C1 segment of cervical spinal cord (tissue), 14 donors: ENCODE measurements at places on chromosomes 3 and 15.

- no peak for DNase-seq
These were observed 1163.5 kb downstream of the ROBO1 start for GRCh38 chr3:78604341-78604740.

GRCh38 chr15:49196856-49197255 lies 26.8 kb downstream of the GALK2 start:
- DNase-seq: no peak

DNA sequence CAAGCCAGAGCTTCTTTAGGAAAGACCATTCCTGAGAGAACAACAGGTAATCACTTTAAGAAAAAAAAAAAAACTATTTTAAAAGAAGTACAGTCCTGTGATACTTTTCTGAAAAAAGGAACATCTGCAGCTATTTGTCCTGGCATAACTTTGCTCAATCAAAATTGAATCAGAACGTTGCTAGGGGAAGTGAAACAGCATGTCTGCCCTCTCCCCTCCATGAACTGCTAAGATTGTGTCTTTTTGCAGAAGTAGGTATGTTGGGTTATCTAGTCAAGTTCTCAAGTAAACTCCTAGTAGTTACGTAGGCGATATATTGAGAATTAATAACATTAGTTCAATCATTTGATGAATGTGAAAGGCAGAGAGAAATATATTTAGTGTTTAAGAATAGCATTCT lies 1013.3 kb downstream of the TUSC7 start:
- DNase-seq: no peak

GRCh38 chr15:41848631-41849030 lies 10.0 kb downstream of the PLA2G4B start:
- DNase-seq: no peak

DNA sequence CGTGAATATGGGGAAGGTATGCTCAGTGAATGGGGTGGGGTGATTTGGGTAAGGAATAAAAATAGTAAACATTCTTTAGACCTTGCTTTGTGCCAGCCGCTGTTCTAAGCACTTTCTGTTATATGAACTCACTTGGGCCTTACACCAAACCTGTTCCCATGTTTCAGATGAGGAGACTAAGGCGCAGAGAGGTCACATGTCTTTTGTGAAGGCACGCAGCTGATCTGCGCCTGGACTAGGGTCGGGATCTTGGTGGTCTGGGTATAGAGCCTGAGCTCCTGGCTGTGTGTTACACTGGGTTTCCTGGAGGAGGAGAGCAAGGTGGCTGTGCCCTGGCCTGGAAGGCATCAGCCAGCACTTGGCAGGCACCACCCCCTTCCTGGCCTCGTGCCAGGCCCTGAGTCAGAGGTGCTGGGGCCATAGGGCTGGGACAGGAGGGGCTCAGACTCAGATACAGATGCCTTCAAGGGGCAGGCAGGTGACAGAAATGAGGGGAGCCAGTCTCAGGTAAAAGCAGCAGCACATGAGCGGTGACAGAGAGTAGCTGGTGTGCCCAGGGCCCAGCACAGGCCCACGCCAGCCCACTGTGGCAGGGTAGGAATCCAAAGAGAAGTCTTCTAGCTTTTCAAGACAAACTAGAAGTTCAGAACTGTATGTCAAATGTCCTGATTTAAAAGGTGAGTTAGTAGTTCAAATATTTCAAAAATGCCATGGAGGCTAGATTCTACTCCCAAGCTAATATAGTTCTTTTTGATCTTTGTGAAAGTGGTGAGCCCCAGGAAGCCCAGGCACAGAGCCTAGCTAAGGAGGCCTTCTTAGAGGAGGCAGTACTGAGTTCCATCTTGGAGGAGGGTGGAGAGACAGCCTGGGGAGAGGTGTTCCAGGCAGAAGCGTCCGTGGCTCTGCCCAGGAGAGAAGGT lies 83.1 kb downstream of the DNAJB8 start:
- no peak for DNase-seq

DNA sequence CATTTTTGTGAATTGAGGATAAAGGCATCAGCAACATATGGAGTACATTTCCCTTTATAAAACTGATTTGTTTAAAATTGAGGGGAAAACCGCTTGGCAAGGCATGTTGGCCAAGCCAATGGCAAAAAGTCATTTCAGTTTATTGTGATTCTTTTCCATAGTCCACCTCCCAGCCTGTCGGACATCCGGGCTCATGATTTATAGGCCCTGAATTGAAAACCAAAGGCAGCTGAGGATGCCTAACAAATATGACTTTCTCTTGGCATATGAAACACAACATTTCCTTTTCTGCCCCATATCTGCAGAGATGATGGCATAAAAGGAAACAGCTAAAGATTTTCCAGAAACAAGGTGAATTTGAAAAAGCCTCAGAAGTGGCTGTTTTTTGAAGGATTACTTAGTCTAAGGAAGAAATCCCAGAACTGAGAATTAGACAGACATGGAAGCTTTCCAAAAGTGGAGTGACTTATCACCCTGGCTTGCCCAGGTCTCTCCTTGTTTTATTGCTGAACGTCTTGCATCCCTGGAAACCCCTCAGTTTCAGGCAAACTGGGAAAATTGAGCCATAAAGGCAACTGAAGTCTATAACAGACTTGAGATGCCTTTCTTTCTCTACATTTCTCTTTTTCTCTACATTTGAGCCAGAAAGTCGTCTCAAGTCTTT lies 74.0 kb downstream of the COL8A1 start:
- no peak for DNase-seq

DNA sequence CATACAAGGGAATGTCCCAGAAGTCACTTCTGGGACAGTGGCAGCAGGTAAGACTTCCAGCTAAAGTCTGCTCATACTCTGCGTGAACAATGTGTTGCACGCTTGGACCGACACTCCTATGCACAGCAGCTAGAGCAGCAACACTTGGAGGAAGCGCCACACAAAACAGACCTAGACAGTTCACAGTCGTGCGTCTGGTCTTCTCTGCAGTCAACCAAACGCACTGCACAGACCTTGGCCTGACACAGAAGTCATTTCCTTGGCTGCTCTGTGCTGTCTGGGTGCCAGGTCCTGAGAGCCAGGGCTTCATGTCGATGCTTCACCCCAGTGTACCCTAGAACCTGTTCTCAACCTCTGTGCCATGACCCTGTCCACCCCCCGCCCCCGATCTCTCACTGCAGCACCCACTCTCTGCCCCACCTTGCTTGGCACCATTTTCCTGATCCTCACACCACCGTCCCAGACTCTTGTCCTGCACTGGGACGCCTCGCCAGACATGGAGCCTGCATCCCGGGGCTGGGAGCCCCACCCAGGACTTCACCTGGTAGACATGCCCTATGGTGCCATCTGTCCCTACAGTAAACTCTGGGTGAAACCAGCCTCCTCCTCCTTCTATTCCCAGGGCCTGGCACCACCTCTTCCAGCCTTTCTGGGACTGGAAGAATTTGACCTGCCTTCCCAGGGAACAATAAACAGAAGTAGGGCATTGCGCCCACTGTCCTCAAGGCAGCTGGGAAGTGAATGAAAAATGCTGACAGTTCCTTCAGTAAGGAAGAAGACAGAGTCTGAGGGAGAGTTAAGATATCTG lies 3.1 kb downstream of the ATP10A start:
- no peak for DNase-seq

DNA sequence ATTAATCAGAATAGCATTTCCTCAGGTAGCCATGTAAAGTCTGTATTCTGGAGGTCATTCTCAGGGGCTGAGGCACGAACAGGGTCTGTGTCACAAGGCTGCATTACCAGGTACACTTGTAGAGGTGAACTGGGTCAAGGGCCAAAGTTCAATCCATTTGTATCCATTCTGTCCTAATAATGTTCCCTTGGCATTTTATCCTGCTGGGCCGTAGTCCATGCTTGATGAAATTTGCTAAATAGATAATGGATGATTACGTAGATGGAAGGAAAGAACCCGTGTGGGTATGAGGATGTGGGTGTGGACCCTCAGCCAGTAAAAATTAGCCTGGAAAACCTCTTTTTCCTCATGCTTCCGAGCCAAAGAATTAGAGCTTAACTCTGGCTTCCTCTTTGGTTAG lies 785.9 kb downstream of the GRM7 start:
- no peak for DNase-seq

GRCh38 chr3:184880276-184881019 lies 68.5 kb downstream of the VPS8 start:
- DNase-seq: no peak

DNA sequence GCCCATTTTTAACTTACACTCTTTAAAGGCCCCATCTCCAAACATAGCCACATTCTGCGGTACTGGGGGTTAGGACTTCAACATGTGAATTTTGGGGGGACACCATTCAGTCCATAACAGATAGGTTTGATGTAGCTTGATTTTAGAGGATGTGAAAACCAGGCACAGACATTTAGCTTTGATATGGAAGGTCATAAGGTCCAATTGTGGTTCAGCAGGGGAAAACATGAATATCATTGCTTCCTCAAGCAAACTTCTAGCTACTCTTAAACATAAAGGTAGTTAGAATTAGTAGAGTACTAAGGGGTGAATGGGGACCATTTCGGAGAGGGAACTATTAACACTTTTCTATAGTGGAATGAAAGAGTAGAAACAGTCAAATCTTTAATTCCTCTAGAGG lies 13.6 kb upstream of the NFKBIZ start:
- no peak for DNase-seq

DNA sequence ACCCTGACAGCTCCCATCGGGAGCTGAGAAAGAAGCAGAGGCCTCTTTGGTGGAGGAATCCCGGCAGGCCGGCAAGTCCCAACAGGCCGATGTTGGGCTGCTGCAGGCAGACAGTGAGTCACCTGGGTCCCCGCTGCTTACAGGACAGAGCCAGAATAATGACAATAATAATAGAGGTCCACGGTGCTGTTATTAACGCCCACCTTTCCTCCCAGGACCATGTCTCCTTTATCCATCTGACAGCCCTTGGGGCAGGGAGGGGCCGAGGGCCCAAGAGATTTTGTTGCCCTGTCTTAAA lies 29.3 kb upstream of the MAGEF1 start:
- no peak for DNase-seq

DNA sequence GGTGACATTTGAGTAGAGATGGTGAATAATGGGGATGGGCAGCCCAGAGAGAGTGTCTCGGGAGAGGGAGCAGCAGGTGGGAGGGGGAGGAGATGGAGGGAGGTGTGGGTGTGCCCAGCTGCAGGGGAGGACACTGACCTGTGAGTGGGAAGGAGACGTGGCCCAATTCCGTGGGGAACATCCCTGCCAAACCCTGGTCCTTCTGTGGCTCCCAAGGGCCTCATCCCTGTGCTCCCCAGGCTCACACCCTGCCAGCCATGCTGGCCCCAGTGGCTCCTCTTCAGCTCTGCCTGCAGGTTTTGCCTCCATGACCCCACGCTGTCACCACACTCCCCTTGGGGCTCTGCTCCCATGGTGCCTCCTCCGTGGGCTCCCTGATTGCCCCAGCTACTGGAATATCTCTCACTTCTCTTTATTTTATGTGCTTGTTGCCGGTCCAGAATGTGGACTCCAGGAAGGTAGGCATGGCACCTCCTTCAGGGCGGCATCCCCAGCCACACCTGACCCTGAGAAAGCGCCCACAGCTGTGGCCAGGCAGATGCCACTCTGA lies 7.0 kb downstream of the CFAP100 start:
- no peak for DNase-seq

GRCh38 chr3:152957491-152957890 lies 122.6 kb downstream of the P2RY1 start:
- DNase-seq: no peak

DNA sequence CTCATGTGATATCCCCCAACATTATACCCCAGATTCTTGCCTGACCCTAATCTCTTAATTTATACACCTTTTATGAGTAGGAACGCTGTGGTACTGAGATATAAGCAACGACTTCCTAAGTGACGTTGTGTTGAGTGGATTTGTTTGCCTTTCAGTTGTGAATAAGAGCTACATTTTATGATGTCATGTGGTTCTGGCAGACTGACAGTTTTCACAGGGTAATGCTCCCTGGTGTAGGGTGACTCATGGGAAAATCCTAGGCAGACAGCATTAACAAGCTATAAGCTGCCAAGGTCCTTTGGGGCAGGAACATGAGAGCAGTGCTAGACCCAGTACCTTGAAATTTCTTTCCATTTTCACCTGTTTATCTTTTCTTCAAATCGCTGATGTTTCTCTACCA lies 11.2 kb downstream of the C3orf52 start:
- DNase-seq: no peak

DNA sequence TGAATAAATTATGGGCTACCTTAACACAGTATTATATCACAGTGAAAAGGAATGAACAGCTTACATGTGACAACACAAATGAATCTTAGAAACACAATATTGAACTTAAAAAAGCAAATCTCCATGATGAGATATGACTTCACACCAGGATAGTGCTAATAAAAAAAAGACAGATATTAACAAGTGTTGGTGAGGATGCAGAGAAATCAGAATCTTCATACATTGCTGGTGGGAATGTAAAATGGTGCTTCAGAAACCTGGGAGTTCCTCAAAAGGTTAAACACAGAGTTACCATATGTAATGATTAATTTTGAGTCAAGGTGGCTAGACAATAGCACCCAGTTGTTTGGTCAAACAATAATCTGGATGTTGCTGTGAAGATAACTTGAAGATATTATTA lies 51.4 kb downstream of the HSPBAP1 start:
- no peak for DNase-seq

- no peak for DNase-seq
These were observed 133.4 kb upstream of the BHLHE40 start for GRCh38 chr3:4845882-4846281.

DNA sequence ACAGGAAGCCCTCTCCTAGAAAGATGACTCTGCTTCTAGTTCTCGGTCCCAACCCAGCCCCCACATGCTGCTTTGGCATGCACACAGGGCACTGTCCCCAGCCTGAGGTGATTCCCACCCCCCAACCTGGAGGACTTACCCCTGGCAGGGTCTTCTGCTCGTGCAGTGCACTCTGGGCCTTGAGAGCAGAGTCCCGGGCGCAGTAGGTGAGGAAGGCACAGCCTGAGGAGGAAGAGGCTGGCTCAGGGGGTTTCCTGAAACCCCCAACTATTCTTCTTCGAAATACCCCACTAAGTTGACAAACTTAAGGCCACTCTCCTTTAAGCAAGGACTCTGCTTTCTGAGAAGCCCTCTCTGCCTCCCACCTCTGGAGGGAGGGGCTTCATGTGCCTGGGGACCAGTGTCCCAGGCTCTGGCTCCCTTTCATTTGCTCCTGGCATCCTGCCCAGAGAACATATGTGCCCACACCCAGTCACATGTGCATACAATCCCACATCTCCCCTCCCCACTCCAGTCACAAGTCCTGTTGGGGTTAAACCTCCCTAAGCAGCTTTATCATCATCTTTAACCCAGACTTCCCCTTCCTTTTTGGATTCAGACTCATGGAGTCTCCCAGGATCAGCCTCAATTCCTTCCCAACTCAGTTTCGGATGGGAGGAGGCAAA lies 4.1 kb downstream of the CELF6 start:
- DNase-seq: no peak

DNA sequence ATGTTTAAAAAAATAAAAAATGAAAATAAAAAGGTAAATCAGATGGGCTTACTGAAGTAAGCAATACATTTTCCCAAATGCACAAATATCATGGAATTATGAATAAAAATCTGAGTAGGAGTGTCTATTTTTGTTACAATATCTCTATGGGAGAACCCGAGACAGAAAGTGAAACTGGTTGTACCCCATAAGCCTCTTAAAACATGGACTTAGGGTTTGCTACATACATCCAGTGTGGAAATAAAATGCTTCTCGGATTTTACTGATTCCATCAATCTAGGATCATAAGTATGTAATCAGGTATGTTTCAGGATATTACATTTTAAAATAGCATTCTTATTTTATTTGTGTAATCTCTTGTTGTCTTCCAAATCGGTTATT lies 177.8 kb upstream of the CDIN1 start:
- no peak for DNase-seq
